ENCODE measurements at places on chromosomes 12 and 14.

DNA sequence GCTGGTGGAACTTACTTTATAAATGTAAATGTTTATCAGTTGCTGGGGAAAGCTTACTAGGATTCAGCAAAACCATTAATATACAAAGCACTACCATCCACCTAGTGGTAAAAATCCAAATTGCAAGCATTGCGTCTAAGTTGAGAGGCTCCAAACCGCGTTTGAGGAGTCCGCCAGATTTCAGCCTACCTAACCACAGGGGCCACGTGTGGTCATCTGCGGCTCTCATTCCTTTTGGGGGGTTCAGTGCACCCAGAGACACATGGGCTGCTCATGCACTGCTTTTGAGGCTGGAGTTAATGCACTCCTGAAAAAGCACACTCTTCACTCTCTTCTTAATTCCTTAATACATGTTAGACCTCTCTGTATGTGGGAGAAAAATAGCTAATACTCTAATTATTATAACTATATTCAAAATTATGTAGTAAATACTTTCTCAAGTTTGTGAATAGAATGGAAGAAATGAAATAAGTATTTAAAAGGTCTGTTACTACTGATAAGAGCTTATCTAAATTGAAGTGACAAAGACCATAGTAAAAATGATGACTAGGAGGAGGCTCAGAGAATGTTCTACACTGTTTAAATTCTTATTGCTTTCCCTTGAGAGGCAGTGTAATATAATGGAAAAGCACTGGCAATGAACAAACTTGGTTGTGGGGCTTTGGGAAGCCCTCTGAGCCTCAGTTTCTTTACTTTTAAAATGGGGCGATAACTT, 41.4 kb upstream of the MANSC4 start:
- peak; percentile 39 for DNase-seq

GRCh38 chr12:96098631-96099030, 63.2 kb upstream of the LTA4H start:
- no peak for DNase-seq

DNA sequence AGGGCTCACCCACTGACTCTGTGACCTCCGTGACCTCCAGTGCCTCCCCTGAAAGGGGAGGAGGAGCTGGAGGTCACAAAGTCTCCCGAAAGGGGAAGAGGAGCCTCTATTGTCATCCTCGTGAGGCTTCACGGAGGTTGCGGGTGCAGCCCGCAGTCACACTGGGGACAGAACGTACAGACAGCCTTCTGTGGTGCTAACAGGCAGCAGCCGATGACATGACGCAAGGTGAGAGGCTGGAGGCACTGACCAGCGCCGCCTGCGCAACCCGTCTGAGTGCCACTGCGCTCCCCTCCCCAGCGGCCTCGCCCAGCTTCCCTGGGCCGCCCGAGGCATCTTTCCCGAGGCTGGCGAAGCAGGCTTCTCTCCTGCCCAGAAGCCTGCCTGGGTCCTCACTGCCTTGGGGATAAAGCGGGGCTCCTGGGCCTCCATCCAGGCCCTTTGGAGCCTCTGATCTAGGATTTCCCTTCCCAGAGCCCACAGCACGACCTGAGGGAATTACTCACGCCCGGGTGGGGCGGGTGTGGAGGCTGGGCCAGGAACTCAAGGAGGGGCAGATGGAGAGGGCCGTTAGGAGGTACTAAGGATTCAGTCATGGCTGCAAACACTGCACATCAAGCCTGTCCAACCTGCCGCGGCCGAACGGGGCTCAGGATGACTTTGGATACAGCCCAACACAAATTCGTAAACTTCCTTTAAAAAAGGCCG, 12.3 kb upstream of the LBHD2 start:
- no peak for DNase-seq

DNA sequence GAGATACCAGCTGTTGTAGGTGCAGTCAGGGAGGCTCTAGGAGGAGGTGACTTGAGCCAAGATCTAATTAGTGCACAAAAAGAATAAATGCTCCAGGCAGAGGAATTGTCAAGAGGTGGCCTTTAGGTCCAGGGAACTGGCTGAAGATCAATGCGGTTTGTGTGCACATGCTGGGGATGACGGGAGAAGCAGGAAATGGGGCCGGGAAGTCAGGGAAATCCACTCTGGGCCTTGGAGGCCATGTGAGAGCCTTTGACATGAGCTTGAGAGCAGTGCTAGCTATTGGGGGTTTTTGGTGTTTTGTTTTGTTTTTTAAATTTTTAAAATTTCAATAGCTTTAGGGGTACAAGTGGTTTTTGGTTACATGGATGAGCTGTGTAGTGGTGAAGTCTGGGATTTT, 67.4 kb downstream of the MVK start:
- DNase-seq, result no peak

- DNase-seq, result no peak
Measured at GRCh38 chr14:84336433-84336832, 1193.5 kb upstream of the FLRT2 start.

Data from WERI-Rb-1 (cell line).